CD8-positive, alpha-beta memory T cell (primary cell): ENCODE measurements at places on chromosomes 1 and 21. TPM values are rescaled to one million over a fixed set of nuclear protein-coding genes. Genes with fewer than 3 reads are reported as not detected.

Gene RIMKLA
- total RNA-seq, result 2.0 TPM

Gene TNNI3K
- not detected for total RNA-seq

Gene FCAMR
- not detected for total RNA-seq

Gene PAX7
- total RNA-seq, result not detected

Gene IL6R
- total RNA-seq, result 2.8 TPM

DNA sequence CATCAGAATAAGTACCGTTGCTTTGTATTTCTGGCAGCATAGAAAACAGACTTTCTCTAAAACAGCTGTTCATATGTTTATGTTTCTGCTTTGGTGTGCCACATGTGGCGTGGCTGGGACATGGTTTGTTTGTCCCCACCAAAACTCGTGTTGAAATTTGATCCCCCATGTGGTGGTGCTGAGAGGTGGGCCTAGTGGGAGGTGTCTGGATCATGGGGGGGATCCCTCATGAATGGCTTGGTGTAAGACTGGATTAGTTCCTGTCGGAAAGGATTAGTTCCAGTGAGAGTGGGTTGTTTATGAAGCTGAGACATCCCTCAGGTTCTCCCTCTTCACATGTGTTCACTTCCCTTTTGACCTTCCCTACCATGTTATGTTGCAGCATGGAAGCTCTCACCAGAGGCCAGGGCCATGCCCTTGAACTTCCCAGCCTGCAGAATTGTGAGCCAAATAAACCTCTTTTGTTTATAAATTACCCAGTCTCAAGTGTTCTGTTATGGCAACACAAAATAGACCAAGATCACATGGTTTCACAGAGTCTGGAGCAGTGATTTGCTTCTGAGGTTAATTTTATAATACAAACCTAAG, 17.9 kb upstream of the H3-3A start:
- no peak for DNase-seq

DNA sequence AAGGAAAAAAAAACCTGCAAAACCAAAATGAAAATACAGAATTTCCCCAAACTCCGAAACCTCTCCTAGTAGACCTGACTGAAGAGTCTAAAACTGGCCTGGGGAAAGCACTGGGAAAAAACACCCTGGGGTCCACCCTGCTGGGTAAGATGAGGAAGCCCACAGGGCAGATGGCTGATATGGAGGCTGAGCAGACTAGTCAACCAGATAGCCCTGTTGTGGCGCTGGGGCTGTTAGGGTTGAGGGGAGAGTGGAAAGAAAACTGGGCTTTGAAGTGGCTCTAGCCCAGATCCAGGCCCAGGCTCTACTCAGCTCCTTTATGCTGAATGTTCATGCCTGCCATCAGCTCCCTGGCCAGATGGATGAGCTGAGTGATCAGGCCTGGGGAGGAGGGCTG, 6.8 kb upstream of the SLAMF1 start:
- DNase-seq, result no peak

GRCh38 chr1:89836252-89837035, 15.6 kb downstream of the LRRC8D start:
- DNase-seq, result no peak

GRCh38 chr1:168736520-168736919, 7.5 kb upstream of the DPT start:
- DNase-seq, result no peak
